ENCODE measurements at places on chromosomes 3 and 15.

- no peak for DNase-seq
These were observed 19.7 kb upstream of the ANO10 start for GRCh38 chr3:43641306-43642114.

DNA sequence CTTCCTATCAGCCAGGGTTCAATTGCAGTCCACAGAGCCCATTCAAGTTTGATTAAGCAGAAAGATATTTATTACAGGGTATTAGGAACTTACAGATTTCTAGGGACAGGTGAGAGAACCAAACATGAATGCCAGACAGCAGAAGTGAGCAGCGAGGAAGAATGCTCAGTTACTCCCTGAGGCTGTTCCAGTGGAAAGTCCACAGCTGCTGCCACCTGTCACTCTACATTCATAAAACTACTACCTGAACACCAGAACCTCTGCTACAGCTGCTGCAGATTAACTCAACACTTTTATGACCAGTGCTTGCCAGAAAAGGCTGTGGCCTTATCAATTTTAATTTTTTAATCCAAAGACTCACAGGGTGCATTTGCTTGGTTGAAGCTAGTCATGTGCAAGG is 325.4 kb upstream of the ONECUT1 start:
- DNase-seq: no peak

- DNase-seq: no peak
These were observed 20.4 kb downstream of the FBN1 start for GRCh38 chr15:48625126-48625525.

DNA sequence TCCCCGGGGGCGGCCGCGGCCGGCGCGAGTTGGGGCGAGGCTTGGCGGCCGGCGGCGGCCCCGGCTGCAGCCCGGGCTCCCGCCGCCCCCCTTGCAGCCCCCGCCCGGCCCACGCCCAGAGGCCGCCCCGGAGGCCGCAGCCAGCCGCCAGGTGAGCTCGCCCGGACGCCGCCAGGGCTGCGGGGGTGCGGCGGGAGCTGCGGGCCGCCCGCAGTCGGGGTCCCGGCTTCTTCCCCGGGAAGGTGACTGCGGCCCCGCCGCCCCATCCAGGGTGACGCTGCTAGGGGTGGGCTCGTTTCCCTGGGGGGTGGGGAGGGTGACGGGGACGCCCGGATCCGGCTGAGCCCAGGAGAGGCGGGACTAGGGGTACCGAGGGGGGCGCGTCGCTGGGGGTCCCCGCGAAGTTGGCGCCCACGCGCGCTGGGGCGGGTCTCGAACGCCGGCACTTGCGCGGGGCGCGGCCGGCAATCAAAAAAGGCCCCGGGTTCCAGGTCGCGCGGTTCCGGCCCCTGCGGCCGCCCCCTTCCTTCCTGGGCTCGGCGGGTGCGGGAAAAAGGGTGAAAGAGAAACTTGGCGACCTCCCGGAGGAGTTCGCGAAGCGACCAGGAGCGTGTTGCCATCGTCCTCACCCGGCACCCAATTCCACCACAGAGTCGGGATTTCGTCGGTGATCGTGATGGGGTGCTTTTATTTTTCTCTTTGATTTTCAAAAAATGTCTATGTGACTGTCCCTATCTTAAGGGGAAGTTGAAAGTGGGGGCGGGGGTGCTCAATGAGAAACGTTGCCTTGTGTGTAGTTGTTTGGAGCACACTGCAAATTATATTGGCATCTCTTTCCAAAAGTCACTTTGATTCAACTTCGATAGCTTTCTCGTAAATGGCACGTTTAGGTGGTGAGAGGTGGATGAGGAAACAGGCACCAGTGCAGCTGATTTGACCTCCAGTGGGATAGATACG is 619 bp downstream of the ATXN7 start:
- DNase-seq: peak; percentile 24

- DNase-seq: no peak
These were observed 479.4 kb downstream of the FOXP1 start for GRCh38 chr3:71104121-71104541.

DNA sequence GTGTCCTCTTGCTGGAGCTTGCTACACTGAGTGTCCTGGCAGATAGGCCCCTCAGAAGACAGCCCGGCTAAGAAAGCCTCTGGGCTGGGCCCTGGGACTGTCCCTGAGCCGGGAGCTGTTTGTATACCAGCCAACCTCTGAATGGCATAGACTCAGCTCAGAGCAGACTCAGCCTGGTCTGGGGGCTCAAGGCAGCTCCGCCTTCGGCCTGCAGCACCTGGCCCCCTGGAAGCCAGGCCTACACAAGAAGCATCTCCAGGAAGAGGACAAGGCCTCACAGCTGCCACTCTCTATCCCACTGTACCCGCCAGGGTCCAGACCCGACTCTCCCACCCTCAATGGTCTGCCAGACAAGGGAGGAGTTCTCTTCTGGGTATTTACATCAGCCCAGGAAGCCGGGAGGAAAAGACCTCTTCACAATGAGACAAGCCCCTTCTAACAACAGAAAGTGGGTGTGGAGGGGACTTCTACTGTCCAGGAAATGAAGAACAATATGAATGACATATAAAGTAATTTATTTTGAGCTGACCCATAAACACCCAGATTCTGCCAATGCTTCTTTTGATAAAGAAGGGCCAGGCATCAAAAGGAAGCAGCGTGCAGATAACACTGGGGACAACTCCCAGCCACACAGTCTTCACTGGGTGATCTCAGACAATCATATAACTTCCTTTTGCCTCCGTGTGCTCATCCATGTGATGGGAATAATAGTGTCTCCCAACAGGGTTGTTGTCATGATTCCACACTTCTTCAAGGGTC is 110.2 kb downstream of the TPRA1 start:
- DNase-seq: no peak

GRCh38 chr15:48718646-48719045 is 73.1 kb upstream of the FBN1 start:
- DNase-seq: no peak
